ENCODE measurements at places on chromosomes 7 and 10.

GRCh38 chr10:100997360-100998182, 2.0 kb upstream of the LZTS2 start:
- peak; percentile 67 for DNase-seq

- DNase-seq, result no peak
Observed at GRCh38 chr7:3191548-3191947, 109.5 kb upstream of the SDK1 start.

GRCh38 chr10:111479966-111480365, 403.1 kb downstream of the ADRA2A start:
- DNase-seq, result no peak

- DNase-seq, result peak; percentile 27
Observed at GRCh38 chr7:23106057-23106822, 655 bp downstream of the KLHL7 start.

DNA sequence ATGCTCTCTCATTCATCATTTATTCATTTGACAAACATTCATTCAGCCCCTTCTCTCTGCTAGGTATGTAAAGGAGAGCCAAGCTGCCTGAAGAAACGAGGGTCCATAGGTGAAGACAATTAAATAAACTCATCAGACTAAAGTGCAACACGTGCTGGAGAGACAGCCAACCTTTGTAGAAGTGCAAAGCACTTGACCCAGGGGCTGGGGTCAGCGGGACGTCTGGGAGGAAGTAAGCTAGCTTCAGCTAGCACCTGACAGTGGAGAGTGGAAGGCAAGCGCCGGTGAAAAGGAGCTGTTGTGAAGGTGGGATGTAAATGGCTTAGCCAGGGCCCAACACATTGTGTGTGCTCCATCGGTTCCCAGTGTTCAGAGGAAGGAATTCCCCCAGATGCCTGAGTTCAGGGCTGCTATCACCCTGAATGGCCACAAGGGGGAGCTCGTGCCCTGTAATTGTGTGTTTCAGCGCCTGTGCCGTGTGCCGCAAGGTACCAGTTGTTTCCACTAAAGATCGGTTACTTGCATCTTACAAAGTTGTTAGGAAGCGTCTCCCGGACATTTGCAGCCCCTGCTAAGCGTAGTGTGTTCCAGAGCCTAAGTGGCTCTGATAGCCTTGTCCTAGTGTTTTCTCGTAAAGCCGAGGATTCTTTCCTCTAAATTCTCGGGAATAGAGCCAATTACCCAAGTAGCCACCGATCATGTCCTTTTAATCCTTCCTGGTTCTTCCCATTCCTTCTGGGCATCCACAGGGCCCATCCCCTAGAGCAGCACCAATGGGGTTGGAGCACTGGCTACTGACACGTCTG, 30.6 kb downstream of the TLX1 start:
- peak; percentile 31 for DNase-seq

DNA sequence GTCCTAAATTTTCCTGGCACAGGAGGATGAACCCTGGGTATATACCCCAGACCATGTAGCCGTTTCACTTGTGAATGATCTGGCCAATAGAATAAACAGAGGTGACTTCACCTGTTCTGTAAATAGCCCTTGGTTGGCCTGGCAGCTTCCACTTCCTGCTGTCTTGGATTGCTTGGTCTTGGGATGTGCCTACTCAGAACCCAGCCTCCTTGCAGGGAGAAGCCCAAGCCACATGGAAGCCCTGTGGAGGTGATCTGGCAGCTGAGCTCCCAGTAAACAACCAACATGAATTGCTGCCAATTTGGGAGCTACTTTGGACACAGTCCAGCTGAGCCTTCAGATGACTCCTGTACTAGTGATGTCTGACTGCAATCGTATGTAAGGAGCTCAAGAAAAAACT, 4.8 kb upstream of the RAPGEF5 start:
- DNase-seq, result no peak

DNA sequence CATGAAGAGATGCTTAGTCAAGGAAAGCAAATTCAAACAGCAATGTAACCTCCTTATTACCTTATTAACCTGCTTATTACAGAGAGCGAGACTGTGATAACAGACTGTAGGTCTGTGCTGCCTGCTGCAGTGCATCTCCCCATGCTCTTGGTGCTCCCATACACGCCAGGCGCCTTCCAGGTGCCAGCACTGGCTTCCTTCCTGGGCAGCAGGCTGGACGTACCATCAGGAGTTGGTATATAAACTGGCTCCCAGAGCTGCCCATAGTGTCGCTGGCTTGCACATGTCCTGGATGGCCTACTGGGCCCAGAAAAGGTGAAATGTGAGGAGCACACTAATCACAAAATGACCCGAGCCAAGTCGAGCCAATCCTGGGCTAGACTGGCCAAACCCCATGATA, 13.5 kb downstream of the ATP6V0E2 start:
- no peak for DNase-seq

- DNase-seq, result no peak
Observed at GRCh38 chr7:102393467-102393866, 2.7 kb upstream of the PRKRIP1 start.

- DNase-seq, result no peak
Observed at GRCh38 chr10:103765981-103766380, 89.4 kb downstream of the SH3PXD2A start.

GRCh38 chr10:122344741-122345258, 29.7 kb upstream of the PLEKHA1 start:
- DNase-seq, result no peak

GRCh38 chr7:135843214-135843613, 94.6 kb upstream of the FAM180A start:
- no peak for DNase-seq

DNA sequence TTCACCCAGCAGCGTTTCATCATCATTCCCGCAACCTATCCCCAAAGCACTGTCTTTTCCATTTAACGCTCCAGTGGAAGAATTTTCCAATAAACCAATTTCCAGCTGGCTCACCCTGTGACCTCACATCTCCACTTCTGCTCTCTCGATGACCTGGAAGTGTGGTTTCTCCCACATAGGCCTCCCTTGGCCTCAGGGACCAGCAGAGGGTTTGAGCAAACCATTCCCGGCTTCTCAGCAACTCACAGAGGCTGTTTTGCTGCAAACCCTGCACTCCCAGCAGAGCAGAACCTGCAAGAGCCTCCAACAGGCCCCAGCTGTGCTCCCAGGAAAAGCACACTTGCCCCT, 523.0 kb upstream of the FOXK1 start:
- no peak for DNase-seq

- DNase-seq, result no peak
Observed at GRCh38 chr7:46741938-46742540, 821.0 kb upstream of the IGFBP3 start.

DNA sequence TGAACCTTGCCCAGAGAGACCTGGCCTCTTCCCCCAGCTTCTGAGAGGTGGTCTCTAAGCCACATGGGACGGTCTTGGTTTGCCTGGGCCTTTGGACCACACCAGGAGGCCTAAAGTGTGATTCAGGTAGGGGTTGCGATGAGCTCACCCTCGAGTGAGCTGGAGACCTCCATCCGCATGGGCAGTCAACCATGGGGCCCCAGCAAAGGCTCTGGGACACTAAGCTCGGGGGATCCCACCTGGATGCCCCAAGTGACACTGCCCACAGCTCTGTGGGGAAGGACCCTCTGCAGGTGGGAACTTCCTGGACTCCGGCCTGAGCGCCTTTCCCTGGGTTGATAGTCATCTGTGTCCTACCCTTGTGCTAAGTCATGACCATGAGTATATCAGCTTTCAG, 57.1 kb upstream of the FAM20C start:
- DNase-seq, result no peak

GRCh38 chr7:79407351-79407750, 46.1 kb downstream of the MAGI2 start:
- no peak for DNase-seq

DNA sequence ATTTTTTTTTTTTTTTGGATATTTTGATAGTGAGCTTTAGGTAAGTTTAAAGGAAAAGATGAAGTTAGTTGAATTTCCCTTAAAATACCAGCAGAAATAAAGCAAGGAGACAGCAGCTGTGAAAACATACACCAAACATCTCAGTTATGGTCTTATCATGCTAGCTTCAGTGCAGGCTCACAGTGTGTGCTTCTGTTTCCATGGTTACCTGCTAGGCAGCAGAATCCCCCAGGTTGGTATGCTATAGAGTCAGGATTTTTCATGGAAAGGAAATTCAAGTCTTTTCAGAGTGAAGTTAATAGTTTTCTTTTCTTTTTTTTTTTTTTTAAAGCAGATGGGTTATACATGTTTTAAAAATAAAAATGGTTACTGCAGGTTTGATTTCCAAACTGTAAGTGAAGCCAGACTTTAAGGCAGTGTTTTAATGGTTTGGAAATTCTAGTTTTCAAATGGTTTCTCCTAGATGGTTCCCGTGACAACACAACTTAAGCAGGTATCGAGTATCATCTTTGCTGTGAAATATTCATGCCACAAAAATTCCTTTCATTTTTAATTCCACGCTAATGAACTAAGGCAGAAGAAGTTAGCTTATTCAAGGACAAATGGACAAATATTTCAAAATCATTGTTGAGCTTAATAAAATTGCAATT, 230.9 kb downstream of the BICC1 start:
- no peak for DNase-seq

DNA sequence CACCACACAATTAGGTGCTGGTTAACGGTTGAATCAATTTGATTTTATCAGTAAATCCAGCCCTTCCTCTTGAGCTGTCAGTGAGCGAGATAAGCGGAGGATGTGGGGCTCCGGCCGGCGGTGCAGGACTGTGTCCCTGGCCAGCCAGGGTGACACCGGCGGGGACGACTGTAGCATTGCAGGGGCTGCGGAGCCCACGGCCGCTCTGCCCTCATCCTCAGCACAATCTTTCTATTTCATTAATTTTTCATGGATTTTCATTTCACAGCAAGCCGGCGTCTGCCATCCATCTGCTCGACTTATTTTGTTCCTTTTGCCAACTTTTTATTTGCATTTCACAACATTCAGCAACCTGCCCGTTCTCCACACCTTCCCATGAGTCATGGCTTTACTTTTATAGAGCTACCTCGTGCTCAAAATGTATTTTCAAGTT, 4.7 kb downstream of the ADARB2 start:
- no peak for DNase-seq

DNA sequence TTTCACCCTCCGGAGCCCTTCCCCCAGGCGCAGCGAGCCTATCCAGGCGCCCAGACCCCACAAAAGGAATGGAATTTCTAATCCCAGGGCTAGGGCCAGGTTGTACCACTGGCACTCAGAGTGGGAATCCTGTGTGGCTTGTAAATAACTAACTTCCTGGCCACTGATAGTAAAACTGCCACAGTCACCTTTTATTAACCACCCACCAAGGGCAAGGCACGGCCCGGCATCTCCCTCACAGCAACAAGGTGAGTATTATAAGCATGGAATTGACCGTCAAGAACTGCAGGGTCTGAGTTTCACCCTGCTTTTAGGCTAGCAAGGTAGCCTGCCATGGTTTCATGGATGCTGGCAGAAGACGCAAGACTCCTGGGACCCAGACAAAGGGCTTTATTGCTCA, 51.1 kb downstream of the SPOCK2 start:
- DNase-seq, result no peak

DNA sequence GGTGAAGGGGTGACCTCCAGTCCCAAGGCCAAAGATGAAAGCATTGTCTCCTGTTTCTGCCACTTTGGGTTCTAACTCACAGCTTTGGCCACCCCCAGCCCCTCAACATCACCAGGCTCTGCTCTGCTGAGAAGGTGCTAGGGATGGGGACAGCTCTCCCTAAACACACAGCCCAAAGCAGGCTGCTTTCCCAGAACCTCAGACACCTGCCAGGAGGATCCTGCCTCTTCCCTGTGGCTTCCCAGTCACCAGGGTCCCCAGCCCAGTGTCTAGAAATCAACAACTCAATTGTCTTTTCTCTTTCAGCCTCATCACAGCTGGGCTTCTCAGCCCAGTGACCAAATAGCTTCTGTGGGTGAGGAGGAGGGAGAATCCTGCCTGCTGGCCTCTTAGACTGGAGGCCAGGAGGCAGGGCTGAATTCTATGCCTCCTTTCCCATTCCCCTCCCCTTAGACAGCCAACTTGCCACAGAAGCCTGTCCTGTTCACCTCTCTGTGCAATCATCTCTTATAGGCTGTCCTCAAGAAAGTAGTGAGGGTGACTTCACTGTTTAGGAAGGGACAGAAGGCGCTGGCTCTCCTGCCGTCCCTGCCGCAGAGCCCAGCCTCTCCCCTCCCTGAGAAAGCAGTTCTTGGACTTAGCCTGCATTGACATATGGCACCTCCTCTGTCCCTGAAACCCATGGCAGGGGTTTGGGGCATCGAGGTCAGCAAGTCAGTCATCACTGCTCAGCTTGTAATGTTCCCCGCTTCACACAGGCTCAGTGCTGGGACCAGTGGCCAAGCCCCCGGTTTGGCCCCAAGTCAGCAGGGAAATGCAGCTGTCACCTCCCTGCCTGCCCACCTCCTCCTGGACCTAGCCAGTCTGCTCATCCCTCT, 3.7 kb downstream of the FGF8 start:
- no peak for DNase-seq

- DNase-seq, result no peak
Observed at GRCh38 chr10:71753091-71753959, 20.0 kb downstream of the VSIR start.

DNA sequence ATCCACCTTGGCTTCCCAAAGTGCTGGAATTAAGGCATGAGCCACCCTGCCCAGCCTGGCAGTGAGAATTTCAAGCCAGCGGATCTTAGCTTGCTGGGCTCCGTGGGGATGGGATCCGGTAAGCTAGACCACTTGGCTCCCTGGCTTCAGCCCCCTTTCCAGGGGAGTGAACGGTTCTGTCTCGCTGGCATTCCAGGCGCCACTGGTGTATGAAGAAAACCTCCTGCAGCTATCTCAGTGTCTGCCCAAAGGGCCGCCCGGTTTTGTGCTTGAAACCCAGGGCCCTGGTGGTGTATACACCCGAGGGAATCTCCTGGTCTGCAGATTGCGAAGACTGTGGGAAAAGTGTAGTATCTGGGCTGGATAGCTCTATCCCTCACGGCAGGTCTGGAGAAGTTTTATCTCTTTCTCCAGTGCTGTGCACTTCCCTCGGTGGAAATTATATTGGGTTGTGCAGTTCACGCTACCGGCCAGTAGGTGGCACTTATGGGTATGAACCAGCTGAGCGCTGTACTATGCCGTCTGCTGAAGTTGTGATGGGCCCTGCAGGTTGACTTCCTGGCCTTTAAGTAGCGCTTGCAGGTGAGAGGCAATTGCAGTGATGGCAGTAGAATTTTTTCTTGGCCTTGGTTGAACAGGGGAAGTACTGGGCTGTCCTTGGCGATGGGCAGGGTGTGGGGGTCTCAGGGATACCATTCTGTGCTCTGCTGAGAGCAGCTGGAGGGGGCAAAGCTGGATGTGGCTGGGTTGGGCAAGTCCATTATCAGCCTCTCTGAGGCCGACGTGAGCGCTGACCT, 138.0 kb upstream of the MTPN start:
- no peak for DNase-seq
